ENCODE measurements at places on chromosomes 1 and 21.

GRCh38 chr1:242470774-242471173, 53.7 kb downstream of the PLD5 start:
- no peak for DNase-seq

DNA sequence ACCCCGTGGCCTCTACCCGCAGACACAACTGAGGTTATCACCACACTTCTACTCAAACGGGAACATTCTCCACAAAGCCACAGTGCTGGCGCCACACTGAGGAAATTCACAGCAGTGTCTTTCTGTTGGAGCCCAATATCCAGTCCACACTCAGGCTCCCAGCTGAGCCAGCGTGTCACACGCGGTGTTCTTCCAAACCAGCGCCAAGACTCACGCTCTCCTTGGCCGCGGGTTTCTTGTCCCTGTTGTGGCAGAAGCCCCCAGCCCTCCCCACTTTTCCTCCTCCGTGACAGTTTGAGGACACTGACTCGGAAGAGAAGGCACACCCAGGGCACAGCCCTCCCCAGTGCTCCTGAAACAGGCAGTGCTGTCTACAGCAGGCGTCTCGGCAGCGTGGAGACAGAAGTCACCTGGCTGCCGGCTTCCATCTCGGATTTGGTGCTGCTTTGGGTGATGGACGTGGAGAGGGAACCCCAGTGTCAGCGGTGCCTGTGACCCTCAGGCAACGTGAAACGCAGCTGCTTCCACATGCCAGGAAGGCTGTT, 35.4 kb upstream of the AGPAT3 start:
- DNase-seq = no peak

- DNase-seq = no peak
Observed at GRCh38 chr1:14320518-14320917, 278.0 kb upstream of the KAZN start.

- DNase-seq = no peak
Observed at GRCh38 chr1:209516771-209517680, 66.5 kb upstream of the CAMK1G start.

- no peak for DNase-seq
Observed at GRCh38 chr21:28142697-28143096, 850.0 kb downstream of the LTN1 start.

DNA sequence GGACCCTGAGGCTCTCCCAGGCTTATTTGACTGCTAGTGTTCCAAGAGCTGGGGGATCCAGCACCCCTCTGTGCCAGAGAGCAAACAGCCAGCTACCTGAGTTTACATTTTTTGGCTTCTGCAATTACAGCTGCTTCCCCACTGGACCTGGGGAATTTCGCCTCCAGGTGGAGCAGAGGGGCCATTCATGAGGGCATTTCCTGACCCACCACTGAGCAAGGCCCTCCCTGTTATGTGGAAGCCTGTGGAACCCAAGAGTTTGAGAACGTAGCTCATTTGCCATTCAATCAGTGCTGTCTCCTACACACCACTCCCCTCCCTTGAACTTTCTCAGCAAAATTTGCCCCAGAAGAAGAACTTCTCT, 42.7 kb upstream of the TMEM51 start:
- DNase-seq = no peak

GRCh38 chr1:226404063-226404903, 3.6 kb downstream of the PARP1 start:
- no peak for DNase-seq

GRCh38 chr1:109802901-109803561, 39.3 kb upstream of the EPS8L3 start:
- no peak for DNase-seq

DNA sequence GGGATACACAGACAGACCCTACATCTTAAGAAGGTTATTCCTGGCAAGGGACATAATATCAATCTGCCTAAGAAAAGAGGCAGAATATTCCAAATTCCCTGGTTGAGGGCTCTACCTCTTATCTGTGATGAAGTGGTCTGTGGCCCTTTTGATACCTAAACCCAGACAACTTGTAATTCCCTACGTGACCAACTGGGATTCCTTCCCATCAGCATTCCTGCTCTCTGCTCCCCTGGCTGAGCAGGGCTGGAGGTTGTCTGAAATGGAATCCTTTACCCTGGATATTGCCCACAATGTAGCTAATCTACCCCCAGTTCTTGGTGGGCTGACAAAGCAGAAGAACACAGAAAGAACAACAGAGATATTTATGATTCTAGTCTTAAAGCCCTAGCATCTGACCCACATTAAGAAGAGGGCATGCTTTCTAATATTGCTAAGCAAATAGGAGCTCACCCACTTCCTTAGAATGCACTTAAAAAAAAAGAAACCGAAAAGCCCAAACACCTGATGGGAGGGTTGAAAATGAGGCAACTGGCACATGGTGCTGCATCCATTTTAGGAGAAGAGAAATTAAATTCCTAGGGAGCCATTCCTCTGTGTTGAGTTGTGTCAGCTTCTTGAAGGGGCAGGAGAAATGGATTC, 36.8 kb downstream of the GADD45A start:
- DNase-seq = no peak

- DNase-seq = no peak
Observed at GRCh38 chr1:211482306-211482705, 9.7 kb downstream of the RD3 start.

GRCh38 chr1:37167479-37167878, 133.2 kb upstream of the GRIK3 start:
- DNase-seq = no peak

DNA sequence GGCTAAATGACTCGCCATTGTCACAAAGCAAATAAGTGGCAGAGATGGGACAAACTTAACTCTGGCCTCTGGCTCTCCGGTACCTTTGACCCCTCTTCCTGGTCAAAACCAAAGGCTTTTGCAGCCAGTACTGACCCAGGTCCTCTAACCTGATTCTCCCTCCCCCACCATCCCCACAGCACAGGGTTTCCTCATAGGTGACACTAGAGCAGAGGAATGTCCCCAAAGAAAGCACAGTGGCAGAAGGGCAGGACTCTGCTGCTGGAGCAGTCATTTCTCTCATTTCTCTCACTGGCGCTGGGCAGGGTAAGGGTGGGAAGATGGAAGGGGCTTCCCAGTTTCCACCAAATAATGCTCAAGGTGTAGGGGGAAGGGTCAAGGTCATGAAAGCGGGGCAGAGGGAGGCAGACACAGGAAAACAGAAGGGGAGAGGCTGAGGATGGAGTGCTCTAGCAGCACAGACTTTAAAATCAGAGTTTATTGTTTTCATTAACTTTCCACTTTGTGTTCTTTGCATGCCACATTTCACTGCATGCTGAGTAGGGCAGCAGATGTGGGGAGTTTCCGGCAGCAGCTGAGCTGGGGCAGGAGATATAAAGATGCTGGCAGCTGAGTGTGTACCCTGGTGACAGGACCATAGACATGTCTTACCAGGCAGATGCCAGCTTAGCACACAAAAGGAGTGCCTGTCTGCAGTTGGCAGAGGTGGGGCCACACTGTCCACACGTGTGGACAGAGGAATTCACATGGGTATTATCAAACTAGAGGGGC, 80.5 kb downstream of the FAM78B start:
- no peak for DNase-seq

DNA sequence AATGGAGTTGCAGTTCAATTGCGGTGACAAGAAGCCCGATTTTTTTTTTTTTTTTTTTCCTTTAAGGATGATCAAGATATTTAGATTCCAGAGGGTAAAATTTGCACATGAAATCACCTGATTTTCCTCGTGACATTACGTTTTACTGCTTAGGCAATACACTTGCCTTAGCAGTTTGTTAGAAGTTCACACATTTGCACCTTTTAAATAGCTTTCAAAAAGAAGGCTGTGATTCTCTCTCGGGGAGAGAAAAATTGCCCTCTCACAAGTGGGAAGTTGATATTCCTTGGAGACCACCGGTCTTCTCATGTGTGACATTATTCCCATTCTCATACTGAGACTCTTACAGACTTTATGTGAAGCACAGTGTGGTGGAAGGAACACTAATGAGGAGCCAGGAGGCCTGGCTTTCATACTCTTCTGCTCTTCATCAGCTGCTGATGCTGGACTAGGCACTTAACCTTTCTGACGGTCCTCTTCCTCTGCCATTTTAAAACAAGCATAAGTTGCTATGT, 69.8 kb upstream of the HSPA13 start:
- DNase-seq = no peak

GRCh38 chr1:168266644-168267186, 14.0 kb upstream of the TBX19 start:
- DNase-seq = no peak

- DNase-seq = no peak
Observed at GRCh38 chr1:218537122-218537913, 192.2 kb downstream of the TGFB2 start.

GRCh38 chr1:160653620-160654016, 6.8 kb upstream of the SLAMF1 start:
- DNase-seq = no peak

- no peak for DNase-seq
Observed at GRCh38 chr21:36235058-36235582, 78.5 kb downstream of the DOP1B start.

DNA sequence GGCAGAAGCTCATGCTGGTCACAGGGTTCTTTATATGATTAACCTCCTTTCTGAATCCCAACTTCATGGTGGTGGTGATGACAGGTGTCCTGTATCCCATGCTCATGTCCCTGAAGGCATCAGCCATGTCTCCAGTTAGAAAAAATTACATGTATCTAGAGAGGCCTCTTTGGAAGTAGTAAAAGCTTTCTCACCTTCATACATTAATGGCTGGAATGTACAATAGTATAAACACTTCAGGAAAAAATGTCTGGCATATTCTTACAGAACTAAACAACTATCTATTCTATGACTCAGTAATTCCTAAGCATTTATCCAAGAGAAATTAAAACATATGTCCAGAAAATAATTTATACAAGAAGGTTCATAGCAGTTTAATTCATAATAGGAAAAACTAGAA, 34.0 kb downstream of the ADAM30 start:
- no peak for DNase-seq

DNA sequence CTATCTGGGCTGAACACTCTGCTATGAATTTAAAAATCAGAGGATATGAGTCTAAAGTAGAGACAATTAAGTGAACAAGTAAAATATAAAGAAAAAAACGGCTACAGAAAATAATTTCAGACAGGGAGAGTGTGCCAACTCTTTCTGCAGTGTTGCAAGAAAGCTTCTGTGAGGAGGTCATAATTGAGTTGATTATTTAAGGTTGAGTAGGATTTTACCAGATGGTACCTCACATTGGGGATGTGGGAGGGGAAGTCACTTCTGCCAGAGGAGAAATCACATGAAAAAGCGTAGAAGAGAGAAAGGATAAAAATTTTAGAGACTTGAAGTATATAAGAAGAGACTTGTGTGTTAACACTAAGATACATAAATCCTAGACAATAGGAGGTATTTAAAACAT, 238.0 kb upstream of the NCAM2 start:
- DNase-seq = no peak

GRCh38 chr1:154629061-154629674, 21.2 kb upstream of the ADAR start:
- DNase-seq = no peak

DNA sequence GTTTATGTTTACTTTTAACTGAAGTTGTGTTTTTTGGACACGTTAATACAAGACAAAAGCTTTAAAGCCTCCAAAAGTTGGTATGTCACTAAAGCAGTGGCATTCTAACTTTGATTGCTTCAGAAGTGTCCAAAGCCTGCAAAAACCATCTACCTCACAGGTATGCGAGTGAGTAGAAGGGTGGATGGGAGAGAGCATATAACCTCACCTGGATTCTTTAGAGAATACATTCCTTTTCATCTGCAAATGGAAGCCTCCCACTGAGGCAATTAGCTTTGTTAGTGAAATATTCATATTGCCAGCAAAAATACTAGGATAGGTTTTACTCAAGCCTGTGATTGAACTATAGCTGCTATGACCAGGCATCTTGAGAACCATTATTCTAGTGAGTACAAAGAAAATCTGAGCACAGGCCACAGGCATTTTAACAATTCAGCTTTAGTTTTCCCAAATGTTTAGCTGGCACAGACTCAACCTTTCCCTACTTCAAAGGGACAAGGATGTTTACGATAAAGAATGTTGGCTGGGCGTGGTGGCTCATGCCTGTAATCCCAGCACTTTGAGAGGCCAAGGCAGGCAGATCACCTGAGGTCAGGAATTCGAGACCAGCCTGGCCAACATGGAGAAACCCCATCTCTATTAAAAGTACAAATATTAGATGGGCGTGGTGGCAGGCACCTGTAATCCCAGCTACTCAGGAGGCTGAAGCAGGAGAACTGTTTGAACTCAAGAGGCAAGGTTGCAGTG, 39.7 kb downstream of the MAP3K21 start:
- no peak for DNase-seq

DNA sequence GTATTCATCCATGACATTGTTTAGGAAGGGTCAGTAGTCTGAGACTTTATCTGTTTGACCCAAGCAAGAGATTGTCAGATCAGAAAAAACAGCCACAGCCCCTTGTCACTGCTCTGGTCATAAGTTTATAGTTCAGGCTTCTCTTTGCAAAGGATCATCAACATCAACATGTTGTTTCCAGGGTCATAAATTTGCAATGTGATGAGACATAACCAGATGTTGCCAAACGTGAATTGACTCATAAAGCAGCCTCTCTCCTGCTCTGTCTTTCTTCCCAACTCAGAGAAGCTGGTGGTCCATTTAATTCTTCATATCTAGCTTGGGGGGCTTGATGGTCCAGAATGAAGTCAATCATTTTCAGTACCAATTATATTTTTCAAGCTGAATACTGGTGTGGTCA, 507.2 kb upstream of the PBX1 start:
- DNase-seq = no peak

- no peak for DNase-seq
Observed at GRCh38 chr1:82604524-82604923, 803.8 kb downstream of the ADGRL2 start.

- no peak for DNase-seq
Observed at GRCh38 chr1:172724232-172724631, 65.3 kb downstream of the FASLG start.

- DNase-seq = no peak
Observed at GRCh38 chr1:28680151-28680550, 11.6 kb downstream of the GMEB1 start.

DNA sequence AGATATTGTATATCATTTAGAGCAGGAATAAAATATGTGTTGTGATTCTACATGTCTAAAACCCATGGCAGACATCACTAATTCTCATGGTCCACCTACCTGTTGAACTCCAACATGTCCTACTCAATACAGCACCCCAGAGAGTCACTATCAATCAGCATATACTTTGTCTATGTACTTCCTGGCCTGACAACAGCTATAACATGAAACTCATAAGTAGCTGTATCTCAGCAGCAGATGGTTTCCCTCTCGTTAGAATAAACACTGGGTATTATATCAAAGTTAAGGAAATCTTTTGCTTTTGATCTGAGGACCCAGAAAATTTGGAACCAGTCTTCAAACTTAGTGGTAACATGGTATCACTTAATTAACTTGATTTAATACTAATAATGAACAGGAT, 15.8 kb downstream of the ARPC5 start:
- DNase-seq = no peak

DNA sequence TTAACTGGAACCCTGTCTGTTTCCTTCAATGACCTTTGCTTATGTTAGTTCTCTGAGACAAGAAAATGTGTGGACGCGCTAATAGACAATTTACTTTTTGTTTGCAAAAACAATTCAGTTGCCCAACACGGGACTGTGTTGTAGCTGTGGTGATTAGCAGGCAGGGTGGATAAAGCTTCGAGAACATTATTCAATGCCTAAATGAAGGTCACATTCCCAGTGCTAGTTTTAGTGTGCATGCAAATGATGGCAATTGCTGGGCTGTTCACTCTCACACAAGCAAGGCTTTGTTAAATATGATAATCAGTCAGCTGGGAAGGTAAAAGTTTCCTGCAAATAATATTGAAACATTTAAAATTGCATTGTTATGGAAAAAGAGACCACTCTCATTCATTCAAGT, 188.4 kb downstream of the BACH1 start:
- DNase-seq = no peak

GRCh38 chr1:203891950-203892349, 30.6 kb downstream of the SNRPE start:
- DNase-seq = no peak
